Tibial nerve (tissue), 4 donors: ENCODE measurements at places on chromosomes 6 and 20.

GRCh38 chr6:85321906-85322305, 128.0 kb upstream of the NT5E start:
- H3K36me3 ChIP-seq = no peaks in the 10 kb centered on the region
- no peak overlapping the region for H3K4me3 ChIP-seq
- no peaks in the 10 kb centered on the region for H3K4me1 ChIP-seq
- H3K27me3 ChIP-seq = no peaks in the 10 kb centered on the region
- DNase-seq = no peak

DNA sequence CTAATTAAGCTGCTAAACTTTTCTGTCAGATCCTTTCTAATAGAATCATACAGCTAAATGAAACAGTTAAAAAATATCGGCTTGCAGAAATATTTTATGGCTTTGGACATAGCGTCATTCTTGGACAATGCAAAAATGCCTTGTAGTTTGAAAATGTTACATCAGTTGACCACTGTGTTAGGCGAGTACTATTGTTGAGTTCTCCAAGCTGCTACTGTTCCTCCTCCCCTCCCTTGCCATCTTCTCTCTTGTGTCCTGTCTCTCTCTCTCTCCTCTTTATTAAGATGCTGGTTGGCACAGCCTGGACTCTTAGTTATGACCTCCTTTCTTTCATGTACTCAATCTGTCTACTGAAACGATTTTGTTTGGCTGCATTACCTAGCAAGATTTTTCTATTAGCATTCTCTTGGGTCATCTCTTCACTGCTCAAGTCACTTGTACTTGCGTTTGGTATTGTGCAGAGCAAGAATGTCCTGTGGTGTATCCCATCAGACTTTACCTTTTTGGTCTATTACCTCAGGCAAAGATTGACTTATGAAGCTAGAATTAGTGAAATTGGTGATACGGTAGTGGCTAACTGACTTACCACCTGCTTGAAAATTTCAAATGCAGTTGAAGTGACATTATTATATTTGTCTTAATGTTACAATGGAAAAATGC, 127.9 kb downstream of the FARS2 start:
- H3K27me3 ChIP-seq = no peaks in the 10 kb centered on the region
- no peak overlapping the region for H3K27ac ChIP-seq
- H3K4me3 ChIP-seq = no peak overlapping the region

DNA sequence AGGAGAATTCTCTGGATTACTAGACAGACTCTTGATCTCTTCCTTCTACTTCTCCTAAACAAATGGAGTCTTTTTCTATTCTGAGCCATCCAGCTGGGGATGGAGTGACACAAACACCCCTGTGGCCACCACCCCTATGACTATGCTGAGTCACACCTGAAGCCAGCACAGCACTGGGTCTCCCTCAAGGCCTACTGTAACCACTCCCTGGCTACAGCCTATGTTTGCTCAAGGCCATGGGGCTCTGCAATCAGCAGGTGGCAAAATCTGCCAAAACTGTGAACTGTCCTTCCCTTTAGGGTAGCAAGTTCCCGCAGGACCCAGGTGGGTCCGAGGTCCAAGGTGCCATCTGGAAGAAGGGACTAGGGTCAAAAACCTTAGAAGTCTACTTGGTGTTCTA, 132.3 kb downstream of the TINAG start:
- no peak overlapping the region for H3K4me3 ChIP-seq
- no peaks in the 10 kb centered on the region for H3K4me1 ChIP-seq
- no peaks in the 10 kb centered on the region for H3K27me3 ChIP-seq
- DNase-seq = no peak
- no peak overlapping the region for H3K27ac ChIP-seq
- no peaks in the 10 kb centered on the region for H3K36me3 ChIP-seq

- no peak overlapping the region for H3K27ac ChIP-seq
- H3K36me3 ChIP-seq = no peaks in the 10 kb centered on the region
- no peak for DNase-seq
- no peaks in the 10 kb centered on the region for H3K4me1 ChIP-seq
- H3K4me3 ChIP-seq = no peak overlapping the region
Observed at GRCh38 chr20:35436177-35436573, 1.9 kb downstream of the GDF5 start.

GRCh38 chr6:145279993-145280392, 455.3 kb downstream of the EPM2A start:
- no peaks in the 10 kb centered on the region for H3K36me3 ChIP-seq
- no peak overlapping the region for H3K4me3 ChIP-seq
- no peak overlapping the region for H3K27ac ChIP-seq
- no peaks in the 10 kb centered on the region for H3K27me3 ChIP-seq
- no peak for DNase-seq
- no peaks in the 10 kb centered on the region for H3K4me1 ChIP-seq

GRCh38 chr6:67971812-67972211, 663.3 kb upstream of the ADGRB3 start:
- no peaks in the 10 kb centered on the region for H3K27me3 ChIP-seq
- no peaks in the 10 kb centered on the region for H3K36me3 ChIP-seq
- no peak overlapping the region for H3K4me3 ChIP-seq
- no peak overlapping the region for H3K27ac ChIP-seq

- DNase-seq = no peak
- H3K27ac ChIP-seq = no peak overlapping the region
- H3K4me3 ChIP-seq = no peak overlapping the region
- no peaks in the 10 kb centered on the region for H3K36me3 ChIP-seq
- H3K4me1 ChIP-seq = peaks cover 45% of the 10 kb centered on the region
Observed at GRCh38 chr6:139368661-139369060, 5.8 kb downstream of the CITED2 start.

GRCh38 chr6:35678021-35678654, 10.6 kb downstream of the FKBP5 start:
- no peak overlapping the region for H3K27ac ChIP-seq
- H3K4me1 ChIP-seq = no peaks in the 10 kb centered on the region
- no peak for DNase-seq
- no peaks in the 10 kb centered on the region for H3K36me3 ChIP-seq

GRCh38 chr6:28896505-28897368, 27.0 kb downstream of the TRIM27 start:
- H3K4me1 ChIP-seq = no peaks in the 10 kb centered on the region
- H3K36me3 ChIP-seq = no peaks in the 10 kb centered on the region
- H3K27me3 ChIP-seq = no peaks in the 10 kb centered on the region
- peak overlapping the region; percentile 98 for H3K27ac ChIP-seq

- H3K36me3 ChIP-seq = no peaks in the 10 kb centered on the region
- H3K27me3 ChIP-seq = no peaks in the 10 kb centered on the region
- H3K27ac ChIP-seq = peak overlapping the region; percentile 44
- no peaks in the 10 kb centered on the region for H3K4me1 ChIP-seq
- DNase-seq = no peak
- peak overlapping the region; percentile 20 for H3K4me3 ChIP-seq
Observed at GRCh38 chr6:11043378-11043960, 636 bp downstream of the ELOVL2 start.

DNA sequence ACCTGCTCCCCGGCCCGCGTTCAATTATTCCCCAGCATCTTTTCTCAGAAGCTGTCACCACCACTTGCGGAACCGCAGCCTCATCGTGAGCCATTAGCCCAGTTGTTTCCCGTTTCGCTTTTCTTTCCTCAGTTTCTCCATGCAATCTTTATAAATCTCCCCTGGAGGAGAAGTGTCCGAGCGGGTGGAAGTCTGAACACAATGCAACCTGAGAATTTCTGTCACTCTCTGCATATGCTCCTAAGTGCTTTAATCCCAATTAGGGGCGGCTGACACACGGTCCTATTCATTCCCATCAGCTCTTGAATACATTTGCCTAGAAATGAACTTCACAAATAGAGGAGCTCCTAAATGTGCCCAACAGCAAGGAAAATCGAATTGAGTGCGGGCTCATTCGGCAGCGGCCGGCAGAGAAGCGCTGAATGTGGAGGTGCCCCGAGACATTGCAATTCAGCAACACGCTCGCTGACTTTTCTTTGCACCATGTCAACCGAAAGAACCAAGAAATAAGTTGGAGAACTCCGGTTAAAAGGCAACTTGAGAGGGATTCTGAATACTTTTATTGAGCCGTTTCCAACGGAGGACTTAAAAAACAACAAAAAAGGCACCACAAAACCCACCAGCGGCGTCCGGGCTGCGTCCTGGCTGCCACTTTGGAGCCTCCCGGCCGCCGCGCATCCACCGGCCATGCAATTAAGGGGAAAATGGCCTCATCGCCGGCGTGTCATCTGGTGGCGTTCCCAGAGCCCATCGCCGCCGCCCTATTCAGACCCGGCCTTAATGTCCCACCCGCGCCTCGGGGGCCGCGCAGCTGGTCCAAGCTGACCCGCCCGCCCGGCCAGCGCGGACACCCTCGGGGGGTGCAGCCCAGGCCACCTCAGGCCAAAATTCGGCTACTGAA, 3.9 kb upstream of the PRDM13 start:
- peak overlapping the region; percentile 35 for H3K4me3 ChIP-seq
- peaks cover 2% of the 10 kb centered on the region for H3K27me3 ChIP-seq
- H3K27ac ChIP-seq = no peak overlapping the region
- no peak for DNase-seq
- H3K36me3 ChIP-seq = no peaks in the 10 kb centered on the region

GRCh38 chr20:50498071-50498776, 12.0 kb upstream of the PTPN1 start:
- H3K4me3 ChIP-seq = no peak overlapping the region
- no peaks in the 10 kb centered on the region for H3K27me3 ChIP-seq
- DNase-seq = no peak
- H3K27ac ChIP-seq = no peak overlapping the region
- no peaks in the 10 kb centered on the region for H3K36me3 ChIP-seq

- DNase-seq = no peak
- no peaks in the 10 kb centered on the region for H3K27me3 ChIP-seq
- H3K4me1 ChIP-seq = peaks cover 3% of the 10 kb centered on the region
- no peaks in the 10 kb centered on the region for H3K36me3 ChIP-seq
Observed at GRCh38 chr6:15303920-15304291, 58.0 kb downstream of the JARID2 start.

DNA sequence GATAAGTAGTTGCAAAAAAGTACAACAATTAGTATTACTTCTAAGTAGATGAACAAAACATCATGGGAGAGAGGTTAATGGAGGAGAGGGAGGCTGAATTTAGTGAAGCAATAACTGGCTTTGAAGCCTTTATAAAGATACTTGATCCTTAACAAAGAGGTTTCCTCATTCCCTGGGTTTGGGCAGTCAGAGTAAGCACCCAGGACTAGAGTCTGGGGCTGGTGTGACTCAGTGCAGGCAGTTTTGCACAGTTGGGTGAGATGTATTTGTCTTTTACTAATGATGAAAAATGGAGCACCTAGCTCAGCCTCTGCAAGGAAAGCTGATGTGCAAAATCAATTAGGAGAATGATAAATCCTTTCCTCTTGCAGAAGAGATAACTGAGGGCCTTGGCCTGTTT, 11.8 kb upstream of the OPN5 start:
- no peaks in the 10 kb centered on the region for H3K4me1 ChIP-seq
- no peak overlapping the region for H3K4me3 ChIP-seq
- H3K27me3 ChIP-seq = no peaks in the 10 kb centered on the region
- no peak overlapping the region for H3K27ac ChIP-seq

DNA sequence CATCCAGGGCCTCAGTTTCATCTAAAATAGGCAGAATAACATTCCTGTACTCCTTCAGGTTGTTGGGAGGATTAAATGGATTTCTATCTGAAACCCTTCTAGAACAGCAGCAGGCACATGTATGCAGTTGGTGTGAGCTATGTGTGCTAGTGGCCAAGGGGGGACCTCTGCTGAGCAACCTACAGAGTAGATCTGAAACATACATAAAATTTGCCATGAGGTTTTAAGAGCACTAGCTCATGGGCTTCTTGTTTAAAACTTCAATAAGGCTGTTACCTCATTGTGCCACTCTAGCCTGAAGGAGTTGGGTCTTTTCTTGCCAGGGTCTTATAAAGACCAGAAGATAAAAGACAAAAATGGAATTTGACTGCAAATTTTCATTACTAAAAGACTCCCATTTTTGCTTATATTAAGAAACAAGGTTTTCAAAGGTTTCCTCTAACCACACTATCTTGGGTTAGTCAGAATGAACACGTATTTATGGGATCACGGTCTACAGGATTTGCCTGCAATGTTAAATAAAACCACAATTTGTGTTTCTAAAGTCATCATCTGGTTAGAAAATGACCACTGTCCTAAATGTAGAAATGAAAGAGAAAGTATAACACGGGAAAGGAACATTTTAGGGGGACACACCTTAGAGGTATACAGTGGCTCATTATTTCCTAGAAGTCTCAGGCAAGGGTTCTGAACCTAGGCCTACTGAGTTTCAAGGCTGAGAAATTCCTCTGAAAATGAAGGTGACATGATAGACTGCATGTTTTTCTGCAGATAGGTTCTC, 144.9 kb upstream of the OLIG3 start:
- no peak for DNase-seq
- H3K27ac ChIP-seq = no peak overlapping the region
- no peak overlapping the region for H3K4me3 ChIP-seq
- H3K27me3 ChIP-seq = no peaks in the 10 kb centered on the region
- H3K36me3 ChIP-seq = no peaks in the 10 kb centered on the region
- peaks cover 17% of the 10 kb centered on the region for H3K4me1 ChIP-seq

- no peak overlapping the region for H3K27ac ChIP-seq
- no peaks in the 10 kb centered on the region for H3K36me3 ChIP-seq
- no peaks in the 10 kb centered on the region for H3K4me1 ChIP-seq
- H3K4me3 ChIP-seq = no peak overlapping the region
- no peaks in the 10 kb centered on the region for H3K27me3 ChIP-seq
Observed at GRCh38 chr6:12844284-12845223, 128.0 kb downstream of the PHACTR1 start.

GRCh38 chr20:57657535-57658446, 37.6 kb upstream of the ZBP1 start:
- H3K36me3 ChIP-seq = no peaks in the 10 kb centered on the region
- no peak overlapping the region for H3K4me3 ChIP-seq
- no peak overlapping the region for H3K27ac ChIP-seq
- H3K27me3 ChIP-seq = no peaks in the 10 kb centered on the region
- DNase-seq = peak; percentile 5

- H3K27ac ChIP-seq = no peak overlapping the region
- H3K27me3 ChIP-seq = no peaks in the 10 kb centered on the region
- DNase-seq = no peak
- no peak overlapping the region for H3K4me3 ChIP-seq
- H3K4me1 ChIP-seq = no peaks in the 10 kb centered on the region
- H3K36me3 ChIP-seq = no peaks in the 10 kb centered on the region
Observed at GRCh38 chr6:111957623-111958315, 84.5 kb upstream of the FYN start.

DNA sequence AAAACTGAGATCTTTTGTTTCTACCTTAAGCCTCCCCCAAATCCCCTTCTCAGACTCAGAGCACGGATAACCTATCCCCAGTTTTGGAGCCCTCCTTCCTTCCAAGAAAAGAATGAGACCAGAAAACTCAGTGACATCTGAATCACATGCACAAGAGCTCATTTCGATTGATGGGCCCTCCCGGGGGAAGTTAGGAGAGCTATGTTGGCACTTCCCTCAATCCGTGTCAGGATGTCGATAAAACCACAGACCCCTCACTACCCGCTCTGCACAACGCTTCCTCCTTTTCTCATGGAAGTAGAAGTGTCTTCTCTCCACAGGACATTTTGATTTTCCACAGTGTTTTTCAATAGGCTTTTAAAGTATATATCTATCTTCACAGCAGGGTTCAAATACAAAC, 332.4 kb downstream of the HACE1 start:
- DNase-seq = no peak
- peak overlapping the region; percentile 51 for H3K27ac ChIP-seq
- H3K4me1 ChIP-seq = peaks cover 30% of the 10 kb centered on the region
- no peaks in the 10 kb centered on the region for H3K27me3 ChIP-seq
